ENCODE measurements at places on chromosomes 13 and 19.

GRCh38 chr13:35016362-35017112, 74.5 kb downstream of the NBEA start:
- DNase-seq, result no peak

DNA sequence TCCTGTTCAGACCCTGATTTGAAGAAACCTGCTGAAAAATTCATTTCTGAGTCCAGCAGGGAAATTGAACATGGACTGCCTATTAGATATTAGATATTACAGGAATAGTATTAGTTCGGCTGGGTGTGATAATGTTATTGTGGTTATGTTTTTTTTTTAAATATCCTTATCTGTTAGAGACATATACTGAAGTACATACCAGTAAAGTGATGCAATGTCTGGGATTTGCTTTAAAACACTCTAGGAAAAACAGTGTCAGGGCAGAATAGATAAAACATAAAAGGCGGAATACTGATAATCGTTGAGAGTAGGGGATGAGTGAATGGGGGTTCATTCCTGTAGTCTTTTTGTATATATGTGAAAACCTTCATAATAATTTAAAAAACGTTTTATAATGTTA, 28.7 kb upstream of the AMER2 start:
- DNase-seq, result no peak

DNA sequence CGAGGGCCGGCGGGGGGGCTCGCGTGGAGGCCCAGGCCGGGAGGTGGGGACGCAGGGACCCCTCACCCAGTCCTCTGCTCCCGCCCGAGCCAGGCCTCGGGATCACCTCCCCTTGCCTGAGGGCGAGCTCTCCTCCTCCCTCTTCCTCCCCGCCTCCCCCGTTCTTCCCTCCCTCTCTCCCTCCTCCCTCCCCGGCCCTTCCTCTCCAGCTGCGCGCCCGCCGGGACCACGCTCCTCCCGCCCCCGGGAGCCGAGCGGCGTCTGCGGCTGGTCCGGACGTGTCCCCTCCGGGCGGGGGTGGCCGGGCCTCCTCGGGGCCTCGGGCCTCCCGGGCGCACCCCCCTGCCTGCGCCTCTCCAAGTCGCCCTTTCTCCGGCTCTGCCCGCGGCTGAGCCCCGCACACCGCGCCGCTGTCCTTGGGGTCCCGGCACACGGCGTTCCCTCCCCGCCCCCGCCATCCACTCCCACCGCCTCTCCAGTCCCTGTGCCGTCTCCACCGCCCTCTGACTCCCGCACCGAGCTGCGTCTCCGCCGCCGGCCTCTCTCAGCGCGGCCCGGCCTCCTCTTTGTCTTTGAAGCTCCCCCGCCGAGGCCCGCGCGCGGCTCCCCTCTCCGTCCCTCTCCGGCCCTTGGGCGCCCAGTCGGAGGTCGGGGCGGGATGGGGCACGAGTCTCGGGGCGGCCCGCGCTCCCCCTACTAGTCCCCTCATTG, 5.7 kb downstream of the SOX1 start:
- DNase-seq, result no peak

- no peak for DNase-seq
These were observed 1.4 kb downstream of the UPF1 start for GRCh38 chr19:18833141-18833476.

- DNase-seq, result no peak
These were observed 328.2 kb downstream of the HS6ST3 start for GRCh38 chr13:96417939-96418685.

- DNase-seq, result no peak
These were observed 86.5 kb upstream of the UBL3 start for GRCh38 chr13:29936956-29937355.

GRCh38 chr13:77375560-77376108, 48.7 kb upstream of the MYCBP2 start:
- peak; percentile 29 for DNase-seq

DNA sequence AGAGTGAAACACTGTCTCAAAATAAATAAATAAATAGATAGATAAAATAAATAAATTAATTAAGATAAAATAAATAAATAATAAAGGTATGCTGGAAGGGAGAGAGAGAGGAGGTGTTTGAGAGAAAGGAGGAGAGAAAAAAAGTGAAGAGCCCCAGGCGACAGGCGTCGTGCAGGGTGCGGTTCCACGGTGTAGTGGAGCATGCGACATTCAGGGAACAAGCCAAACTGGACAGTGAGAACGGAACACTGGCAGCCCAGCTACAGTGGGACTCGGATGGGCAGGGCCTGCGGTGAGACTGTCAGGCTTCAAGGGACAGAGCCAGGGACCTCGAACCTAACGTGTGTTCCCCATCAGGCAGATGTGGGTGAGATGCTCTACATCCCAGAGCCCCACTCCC, 9.4 kb downstream of the SULT2B1 start:
- no peak for DNase-seq

DNA sequence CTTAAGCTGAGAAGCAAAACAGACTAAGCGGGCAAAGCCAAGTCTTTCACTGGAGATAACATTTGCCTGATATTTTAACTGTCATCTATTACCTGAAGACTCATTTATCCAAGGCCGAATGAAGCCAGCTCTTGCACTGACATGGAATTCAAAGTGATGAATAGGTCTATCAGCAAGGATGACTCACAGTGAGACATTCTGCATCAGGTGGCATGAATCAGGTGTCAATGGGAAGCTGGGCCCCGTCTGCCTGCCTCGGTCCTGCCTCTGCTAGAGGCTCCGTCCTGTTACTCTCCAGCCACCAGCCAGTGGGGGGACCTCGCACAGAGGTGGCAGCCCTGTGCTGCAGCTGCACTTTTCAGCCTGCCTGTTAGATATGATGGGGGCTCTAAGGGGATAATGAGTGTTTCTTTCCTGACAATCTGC, 23.5 kb downstream of the STARD13 start:
- no peak for DNase-seq

DNA sequence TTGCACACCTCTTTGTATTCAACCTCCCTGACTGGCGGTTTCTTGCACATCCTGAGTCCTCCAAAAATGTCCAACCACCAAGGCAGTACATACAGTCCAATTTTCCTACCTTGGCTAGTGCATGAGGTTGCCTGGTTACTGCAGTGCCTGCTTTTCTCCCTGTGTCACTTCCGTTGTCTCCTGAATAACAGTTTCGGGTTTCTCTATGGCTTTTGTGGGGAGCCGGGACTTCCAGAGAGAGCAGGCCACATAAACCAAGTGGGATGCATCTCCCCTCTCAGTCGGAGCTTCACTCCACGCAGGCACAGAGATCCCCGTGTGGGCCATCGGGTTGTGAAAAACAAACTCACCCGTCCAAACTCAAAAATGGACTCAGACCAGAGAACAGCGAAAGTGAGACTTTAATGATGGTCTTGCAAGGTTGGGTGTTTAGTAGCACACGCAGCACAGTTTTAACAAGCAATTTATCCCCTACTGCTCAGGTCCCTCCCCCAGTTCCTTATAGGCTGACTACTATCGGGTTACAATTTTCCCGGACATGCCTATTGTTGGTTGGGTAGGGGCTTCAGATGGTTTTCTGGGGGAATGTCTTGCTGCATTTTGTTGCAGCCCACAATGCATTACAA, 173.1 kb downstream of the POU4F1 start:
- DNase-seq, result no peak

- no peak for DNase-seq
These were observed 92.6 kb upstream of the TSC22D1 start for GRCh38 chr13:44668688-44669087.

GRCh38 chr13:114063545-114064449, 68.6 kb downstream of the RASA3 start:
- peak; percentile 93 for DNase-seq

GRCh38 chr13:24511816-24512196, 772 bp downstream of the PARP4 start:
- no peak for DNase-seq

- DNase-seq, result no peak
These were observed 76.9 kb upstream of the SHISA2 start for GRCh38 chr13:26128676-26129075.

GRCh38 chr19:44111910-44112463, 1.2 kb upstream of the ZNF225 start:
- peak; percentile 34 for DNase-seq

- no peak for DNase-seq
These were observed 59.5 kb downstream of the ARHGEF18 start for GRCh38 chr19:7408251-7408650.

GRCh38 chr19:19217099-19217498, 5.3 kb downstream of the NCAN start:
- DNase-seq, result peak; percentile 25

DNA sequence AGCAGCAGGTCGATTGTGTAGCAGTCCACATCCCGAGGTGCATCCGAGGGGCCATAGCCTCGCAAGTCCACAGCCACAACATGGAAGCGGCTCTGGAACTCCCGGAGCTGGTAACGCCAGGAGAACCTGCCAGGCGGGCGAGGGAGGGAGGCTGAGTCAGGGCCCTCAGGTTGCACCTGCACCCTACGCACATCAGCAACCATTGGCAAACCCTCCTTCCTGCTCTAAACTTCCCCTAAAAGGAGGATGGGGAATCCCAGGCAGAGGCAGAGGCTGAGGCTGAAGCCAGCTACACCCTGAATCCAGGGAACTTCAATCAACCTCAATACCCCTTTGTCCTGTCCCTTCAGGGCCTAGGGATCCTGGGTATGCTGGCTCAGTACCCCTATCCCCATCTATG, 977 bp downstream of the EPHX3 start:
- DNase-seq, result peak; percentile 32

- DNase-seq, result no peak
These were observed 35.2 kb downstream of the STK24 start for GRCh38 chr13:98541701-98542203.

DNA sequence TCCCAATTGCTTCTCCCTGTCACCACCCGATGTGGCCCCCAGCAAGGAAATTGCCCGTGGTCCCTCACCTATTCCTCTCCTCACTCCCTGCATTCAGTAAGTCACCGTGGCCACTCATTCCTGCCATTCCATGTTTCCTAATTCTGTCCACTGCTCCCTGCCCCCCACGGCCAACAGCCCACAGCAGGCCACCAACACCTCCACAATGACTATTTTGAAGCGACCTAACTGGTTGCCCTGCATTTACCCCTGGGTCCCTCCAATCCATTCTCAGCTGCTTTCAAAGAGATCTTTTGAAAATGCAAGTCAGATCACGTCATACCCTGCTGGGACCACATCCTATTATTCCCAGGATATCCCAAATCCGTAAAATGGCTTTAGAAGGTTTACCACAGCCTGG, 210.4 kb downstream of the DCLK1 start:
- no peak for DNase-seq

DNA sequence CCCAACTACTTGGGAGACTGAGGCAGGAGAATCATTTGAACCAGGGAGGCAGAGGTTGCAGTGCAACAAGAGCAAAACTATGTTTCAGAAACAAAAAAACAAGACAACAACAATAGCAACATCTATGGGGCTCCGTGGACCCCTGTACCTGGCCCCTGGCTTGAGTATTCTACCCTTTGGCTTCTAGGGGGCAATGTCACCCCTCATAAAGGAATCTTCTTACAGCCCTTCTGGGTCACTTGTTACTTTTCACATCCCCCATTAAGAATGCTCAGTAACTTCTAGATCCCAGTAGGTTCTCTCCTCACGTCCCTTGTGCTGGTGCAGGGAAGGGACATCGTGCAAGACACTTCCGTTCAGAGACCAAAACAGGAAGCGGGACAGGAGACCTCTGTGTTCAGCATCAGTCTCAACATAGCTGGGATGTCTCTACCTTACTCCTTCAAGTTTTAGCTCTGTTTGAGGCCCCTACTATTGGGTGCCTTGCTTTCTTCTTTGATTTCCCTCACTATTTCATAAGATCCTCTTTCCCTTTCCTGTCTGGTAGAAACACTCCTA, 218.1 kb upstream of the ARGLU1 start:
- peak; percentile 27 for DNase-seq

DNA sequence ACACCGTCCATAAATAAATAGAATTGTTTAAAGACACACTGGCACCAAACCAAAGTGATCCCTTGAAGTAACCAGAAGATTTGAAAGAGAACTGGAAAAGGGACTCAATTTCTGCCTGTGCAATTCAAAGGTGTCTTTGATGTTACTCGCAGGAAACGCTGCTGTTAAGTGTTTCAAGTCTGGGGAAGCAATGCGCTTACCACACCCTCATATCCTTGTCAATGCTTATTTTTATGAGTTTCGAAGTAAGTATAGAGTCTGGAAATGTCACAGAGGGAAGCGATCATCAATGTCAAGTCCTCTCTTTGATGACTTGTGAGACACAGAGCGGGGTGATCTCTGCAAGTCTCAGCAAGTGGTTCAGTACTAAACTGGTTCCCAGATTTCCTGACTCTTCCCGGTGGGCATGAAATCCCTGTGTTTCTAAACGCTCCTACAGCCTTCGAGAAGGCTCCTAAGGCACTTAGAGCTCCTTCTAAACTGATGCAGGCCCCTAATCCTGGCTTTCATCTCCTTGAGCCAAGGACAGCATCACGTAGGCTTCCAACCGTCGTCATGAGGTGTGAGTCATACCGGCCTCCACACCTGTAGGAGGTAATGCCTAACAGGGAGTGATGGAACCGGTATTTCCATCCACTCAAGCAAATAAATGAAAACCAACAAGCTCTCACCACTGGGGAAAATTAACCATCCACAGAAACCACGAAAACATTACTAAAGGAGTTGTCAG, 22.8 kb downstream of the SYDE1 start:
- DNase-seq, result no peak

DNA sequence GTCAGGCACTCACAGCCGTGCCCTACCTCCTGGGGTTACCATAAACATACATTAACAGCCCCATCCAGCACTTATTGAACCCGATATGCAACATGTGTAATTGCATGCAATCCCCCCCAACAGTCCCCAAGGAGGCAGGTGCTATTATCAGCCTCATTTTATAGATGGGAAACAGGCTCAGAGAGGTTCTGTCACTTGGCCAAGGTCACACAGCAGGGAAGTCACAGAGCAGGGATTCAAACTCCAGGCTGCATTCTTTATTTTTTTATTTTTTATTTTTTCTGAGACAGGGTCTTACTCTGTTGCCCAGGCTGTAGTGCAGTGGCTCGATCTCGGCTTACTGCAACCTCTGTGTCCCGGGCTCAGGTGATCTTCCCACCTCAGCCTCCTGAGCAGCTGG, 38.4 kb upstream of the TNFAIP8L1 start:
- DNase-seq, result no peak

DNA sequence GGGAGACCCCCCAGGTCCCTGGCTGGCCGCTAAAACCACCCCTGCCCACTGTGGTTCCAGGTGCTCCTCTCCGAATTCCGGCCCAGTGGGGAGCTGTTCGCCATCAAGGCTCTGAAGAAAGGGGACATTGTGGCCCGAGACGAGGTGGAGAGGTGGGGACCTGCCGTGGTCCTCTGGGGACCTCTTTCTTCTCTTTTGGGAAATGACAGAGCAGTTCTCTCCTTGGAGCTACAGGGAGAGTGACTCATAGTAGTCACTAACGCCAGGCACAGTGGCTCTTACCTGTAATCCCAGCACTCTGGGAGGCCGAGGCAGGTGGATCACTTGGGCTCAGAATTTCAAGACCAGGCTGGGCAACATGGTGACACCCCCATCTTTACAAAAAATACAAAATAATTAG, 7.3 kb downstream of the PTGER1 start:
- no peak for DNase-seq

GRCh38 chr13:63305641-63306133, 1890.0 kb upstream of the PCDH20 start:
- no peak for DNase-seq

GRCh38 chr19:19677579-19677978, 8.9 kb downstream of the ZNF101 start:
- DNase-seq, result no peak

Measured in suppressor macrophage treated with lipopolysaccharide for 4 hours (primary cell).